DND-41 (cell line): ENCODE measurements at places on chromosomes 7 and 10.
A peak's percentile ranks its signal among the peaks of the same experiment; 100 is the strongest.

GRCh38 chr7:140033036-140033435 is 29.7 kb downstream of the PARP12 start:
- DNase-seq: no peak

GRCh38 chr10:127385066-127385465 is 164.0 kb upstream of the NPS start:
- no peak for DNase-seq

DNA sequence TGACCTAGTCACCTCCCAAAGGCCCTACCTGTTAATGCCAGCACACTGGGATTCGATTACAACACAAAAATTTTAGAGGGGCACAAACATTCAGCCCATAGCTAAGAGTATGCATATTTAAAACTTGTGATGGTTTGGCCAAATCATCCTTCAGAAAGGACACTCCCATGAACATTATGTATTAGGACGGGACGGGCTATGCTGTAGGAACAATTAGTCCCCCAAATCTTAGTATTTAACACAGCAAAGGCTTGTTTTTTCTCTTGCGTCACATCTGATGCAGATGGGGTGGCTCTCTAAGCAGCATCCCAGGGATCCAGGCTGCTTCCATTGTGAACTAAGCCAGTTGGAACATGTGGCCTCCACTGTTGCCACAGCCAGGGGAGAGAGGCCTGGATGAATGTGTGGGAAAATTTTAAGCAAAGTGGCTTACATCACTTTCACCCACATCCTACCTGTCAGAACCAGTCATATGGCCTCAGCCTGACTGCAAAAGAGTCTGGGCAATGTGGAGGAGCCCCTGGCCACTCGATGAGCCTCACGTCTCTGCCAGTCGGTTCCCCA is 26.6 kb downstream of the CHST3 start:
- no peak for DNase-seq

GRCh38 chr10:22606164-22606614 is 108.2 kb downstream of the PIP4K2A start:
- peak; percentile 48 for DNase-seq

DNA sequence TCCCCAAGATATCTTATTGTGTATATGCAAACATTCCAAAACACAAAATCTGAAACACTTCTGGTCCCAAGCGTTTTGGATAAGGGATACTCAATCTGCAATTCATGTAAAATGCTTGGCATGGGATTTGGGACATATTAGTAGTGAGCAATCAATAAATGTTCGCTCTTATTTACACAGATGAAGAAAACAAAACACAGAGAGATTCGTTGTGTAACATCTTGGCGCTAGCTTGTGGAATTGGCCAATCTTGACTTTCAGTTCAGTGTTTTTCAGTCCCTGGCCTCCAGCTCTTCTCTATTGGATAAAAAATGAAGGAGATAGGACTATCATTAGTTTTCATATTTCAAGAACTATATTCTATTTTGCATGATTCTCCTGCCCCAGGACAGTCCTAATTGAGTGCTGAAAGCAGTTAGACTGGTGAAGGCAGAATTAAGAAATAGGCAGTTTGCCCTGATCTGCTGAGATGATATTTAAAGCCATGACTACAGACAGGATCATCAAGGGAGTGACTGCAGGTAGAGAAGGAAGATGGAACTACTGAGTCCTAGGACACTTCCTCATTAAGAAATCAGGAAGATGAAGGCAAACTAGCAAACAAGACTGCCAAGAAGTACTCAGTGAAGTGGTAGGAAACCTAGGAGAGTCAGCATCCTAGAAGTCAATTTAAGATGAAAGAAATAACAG is 1.8 kb downstream of the PNLIPRP3 start:
- DNase-seq: no peak

- DNase-seq: no peak
Observed at GRCh38 chr10:78071857-78072179, 38.2 kb downstream of the RPS24 start.

- no peak for DNase-seq
Observed at GRCh38 chr7:23109470-23109869, 3.9 kb downstream of the KLHL7 start.

- no peak for DNase-seq
Observed at GRCh38 chr10:8072211-8072610, 17.7 kb downstream of the GATA3 start.

DNA sequence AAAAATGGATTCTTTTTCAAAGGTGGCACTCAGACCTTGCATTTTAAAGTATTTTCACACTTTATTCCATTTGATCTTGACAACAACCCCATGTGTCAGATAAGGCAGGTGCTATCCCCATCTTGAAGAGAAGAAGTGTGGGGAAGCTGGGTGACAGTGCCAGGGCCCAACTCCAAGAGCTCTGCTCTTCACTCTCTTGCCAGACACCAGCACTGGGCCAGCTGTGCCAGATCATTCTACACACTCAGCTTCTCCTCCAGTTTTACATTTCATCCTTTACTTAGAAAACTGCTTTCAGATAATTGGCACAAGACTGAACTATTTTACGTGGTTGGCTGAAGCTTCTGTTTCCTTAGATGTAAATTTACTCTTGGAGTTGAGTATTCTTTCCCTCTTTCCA is 64.4 kb downstream of the ENO4 start:
- no peak for DNase-seq
